ENCODE measurements at places on chromosomes 6 and 20.

- DNase-seq = no peak
Observed at GRCh38 chr6:41545247-41545702, 906 bp upstream of the FOXP4 start.

GRCh38 chr20:1803061-1803931 is 91.9 kb upstream of the SIRPA start:
- DNase-seq = peak; percentile 67

GRCh38 chr6:73282871-73283270 is 19.9 kb upstream of the KHDC1 start:
- DNase-seq = no peak

DNA sequence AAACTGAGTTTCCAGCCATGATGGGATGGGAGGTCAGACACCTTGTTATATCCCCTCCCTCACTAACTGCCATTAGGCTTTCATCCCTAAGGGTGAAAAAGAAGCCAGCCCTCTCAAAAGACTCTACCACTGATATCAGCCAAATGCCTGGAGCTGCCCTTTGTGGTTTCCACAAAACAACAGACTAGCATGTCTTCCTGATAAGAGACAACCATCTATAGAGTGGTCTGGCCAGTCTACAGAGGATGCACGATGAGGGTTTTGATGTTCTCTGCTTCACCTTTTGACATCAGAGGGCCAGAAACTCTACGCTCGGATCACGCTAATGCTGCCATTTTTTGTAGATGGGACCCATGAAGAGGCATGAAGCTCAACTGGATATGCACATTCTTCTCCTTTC is 61.7 kb upstream of the ARHGAP18 start:
- DNase-seq = no peak

DNA sequence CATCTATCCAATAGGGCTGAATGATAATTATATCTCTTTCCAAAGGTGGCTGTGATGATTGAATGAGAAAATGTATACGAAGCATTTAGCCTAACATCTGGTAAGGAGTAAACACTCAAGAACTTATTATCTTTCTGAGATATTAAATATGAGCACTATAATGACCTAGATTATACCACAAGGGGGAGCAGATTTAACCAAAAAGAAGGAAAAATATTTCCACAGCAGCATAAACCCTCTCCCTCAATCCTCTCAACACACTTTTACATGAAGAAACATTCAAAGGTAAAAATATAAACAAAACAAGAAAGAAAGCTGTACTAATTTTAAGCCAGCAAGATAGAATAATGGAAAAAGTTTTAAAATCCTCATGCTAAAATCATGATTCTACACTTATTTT is 68.4 kb downstream of the SHPRH start:
- peak; percentile 40 for DNase-seq

DNA sequence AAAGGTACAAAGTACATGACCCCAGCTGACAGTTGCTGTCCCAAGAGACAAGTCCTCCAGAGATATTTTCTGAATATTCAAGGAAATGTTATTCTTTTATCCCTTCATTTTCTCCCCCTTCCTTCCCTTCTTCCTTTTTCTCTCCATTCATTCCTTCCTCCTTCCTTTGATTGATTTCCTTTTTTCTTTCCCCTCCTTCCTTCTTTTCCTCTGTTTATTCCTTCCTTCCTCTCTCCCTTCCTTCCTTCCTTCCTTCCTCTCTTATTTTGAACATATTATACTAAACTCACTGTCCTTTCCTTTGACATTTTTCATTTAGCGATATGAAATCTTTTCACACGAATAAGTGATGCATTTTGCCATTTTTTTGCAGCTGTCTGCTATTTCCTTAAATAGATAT is 73.2 kb upstream of the HDDC2 start:
- no peak for DNase-seq

DNA sequence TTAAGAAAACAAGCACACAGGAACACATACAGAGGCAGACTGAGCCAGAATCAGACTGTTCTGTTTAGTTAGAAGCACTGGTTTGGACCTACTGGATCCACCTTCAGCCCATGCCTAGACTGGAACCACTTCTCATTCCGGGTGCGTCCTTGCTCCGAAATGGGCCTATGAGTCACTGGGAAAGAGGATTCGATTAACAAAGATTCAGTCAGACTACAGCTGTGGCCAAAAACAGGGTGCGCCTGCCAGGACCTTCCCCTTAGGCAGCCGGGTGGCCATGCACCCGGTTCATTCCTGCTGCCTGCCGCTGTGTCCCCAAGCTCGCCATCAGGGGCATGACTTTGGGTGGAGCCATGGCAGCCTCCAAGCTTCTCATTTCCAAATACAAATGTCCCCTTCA is 14.5 kb upstream of the KCNK5 start:
- DNase-seq = no peak
